ENCODE measurements at places on chromosomes 16 and 17.
A peak's percentile ranks its signal among the peaks of the same experiment; 100 is the strongest.

DNA sequence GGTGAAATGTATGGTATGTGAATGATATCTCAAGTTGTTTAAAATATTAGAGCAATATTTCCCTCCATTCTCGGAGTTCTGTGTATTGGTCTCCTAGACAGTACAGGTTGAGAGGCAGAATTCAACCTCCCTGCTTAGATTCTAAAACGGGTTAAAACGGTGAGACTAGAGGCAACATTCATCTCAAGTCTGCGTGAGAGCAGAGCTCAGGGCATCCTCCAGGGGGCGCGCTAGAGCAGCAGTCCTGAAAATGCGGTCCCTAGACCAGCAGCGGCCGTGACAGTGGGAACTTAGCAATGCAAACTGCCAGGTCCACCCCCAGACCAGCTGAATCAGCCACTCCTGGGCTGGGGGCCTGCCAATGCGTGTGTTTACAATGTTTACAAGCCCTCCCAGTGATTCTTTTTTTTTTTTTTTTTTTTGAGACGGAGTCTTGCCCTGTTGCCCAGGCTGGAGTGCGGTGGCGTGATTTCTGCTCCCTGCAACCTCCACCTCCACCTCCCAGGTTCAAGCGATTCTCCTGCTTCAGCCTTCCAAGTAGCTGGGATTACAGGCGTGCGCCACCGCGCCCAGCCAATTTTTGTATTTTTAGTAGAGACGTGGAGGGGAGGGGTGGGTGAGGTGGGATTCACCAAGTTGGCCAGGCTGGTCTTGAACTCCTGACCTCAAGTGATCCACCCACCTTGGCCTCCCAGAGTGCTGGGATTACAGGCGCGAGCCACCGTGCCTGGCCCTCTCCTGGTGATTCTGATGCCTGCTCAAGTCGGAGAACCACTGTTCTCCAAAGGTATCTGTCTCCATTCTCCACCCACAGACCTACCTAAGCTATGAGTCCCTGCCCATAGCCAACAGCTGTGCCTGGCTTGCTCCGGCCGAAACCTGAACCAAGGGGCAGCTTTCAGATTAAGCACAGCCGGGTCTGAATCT, 24.2 kb downstream of the KLHL36 start:
- peak; percentile 23 for DNase-seq

DNA sequence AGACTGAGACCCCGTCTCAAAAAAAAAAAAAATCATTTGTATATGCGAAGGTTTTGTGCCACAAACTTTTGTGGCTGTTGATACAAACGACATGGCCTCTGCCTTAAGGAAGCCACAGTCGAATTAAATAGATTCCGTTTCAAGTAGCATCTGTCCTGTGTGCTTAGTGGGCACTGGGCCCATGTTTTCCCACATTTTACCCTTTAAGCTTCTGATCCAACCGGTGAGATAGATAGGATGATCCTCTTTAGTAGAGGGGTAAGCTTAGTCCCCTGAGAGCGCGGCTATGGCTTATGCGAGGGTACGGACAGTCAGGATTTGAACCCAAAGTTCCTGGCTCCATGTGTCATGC, 776 bp upstream of the TMEM219 start:
- no peak for DNase-seq

DNA sequence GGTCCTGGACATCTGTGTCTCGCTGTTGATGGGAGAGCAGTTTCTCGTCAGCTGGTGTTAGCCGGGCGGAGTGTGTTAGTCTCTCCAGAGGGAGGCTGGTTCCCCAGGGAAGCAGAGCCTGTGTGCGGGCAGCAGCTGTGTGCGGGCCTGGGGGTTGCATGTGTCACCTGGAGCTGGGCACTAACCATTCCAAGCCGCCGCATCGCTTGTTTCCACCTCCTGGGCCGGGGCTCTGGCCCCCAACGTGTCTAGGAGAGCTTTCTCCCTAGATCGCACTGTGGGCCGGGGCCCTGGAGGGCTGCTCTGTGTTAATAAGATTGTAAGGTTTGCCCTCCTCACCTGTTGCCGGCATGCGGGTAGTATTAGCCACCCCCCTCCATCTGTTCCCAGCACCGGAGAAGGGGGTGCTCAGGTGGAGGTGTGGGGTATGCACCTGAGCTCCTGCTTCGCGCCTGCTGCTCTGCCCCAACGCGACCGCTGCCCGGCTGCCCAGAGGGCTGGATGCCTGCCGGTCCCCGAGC, 17.9 kb downstream of the GAA start:
- DNase-seq: no peak

DNA sequence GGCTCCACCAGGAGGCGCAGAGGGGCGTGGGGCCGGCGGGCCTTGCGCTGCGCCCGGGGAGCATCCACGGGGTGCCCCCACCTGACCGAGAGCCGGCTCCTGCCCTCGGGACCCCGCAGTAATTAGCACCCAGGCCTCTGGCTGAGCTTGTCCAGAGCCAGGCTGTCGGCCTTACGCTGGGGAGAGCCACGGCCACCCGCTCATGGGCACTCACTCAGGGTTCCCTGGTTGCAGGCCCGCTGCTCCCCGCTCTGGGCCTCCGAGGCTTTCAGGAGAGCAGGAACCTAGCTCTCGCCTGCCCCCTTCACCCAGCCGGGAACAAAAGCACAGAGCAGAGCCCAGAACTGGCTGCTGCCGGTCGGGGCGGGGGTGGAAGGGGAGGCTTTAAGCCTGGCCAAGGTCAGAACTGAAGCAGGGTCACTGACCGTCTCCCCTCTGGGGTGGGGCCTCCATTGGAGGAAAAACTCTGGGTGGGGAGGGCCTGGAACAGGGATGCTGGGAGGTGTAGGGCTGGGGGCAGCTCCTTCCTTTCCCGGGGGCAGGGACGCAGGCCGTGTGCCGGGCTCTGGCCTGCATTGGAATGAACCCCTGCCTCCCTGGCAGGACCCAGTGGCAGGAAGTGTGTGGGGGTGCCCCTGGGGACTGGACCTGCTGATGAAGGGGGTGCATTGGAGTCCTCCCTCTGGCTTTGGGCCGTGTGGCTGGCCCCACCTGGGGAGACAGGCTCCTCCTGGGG, 12.3 kb downstream of the GLIS2 start:
- no peak for DNase-seq
